GM18507 (cell line): ENCODE measurements at places on chromosomes 2 and 18.

- no peak for DNase-seq
Measured at GRCh38 chr2:222938327-222938726, 77.5 kb downstream of the ACSL3 start.

GRCh38 chr18:48394176-48394575, 15.0 kb downstream of the ZBTB7C start:
- DNase-seq = no peak

DNA sequence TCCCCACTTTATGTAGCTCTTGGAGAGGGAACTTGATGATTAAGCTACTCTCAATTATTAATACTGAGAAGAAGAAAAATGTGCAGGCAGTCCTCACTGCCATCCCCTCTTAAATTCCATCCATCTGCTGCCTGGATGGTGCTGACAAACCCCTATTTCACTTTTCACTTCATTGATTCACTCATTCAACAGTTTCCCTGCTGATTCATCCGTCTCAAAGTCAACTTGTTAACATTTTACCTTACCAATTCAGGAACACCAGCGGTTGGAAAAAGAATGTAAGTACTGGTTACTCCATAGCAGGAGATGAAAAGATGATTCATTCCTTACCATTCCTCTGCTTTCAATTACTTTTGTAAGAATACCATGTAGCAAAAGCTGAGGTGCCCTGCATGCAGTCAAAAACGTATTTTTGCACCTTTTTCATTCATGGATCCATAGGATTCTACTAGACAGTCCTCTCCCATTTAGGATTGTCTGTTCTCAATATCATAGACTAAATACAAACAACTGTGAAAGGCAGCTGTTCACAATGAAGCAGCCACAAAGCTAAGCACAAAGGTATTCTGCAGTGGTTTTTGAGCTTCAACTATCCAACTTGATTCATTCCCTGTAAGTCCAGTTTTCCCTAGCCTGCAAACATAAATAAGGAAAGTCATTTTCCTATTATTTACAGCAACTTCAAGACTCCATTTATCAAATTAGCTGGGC, 262.0 kb downstream of the MREG start:
- no peak for DNase-seq

- DNase-seq = no peak
Measured at GRCh38 chr2:172931918-172932520, 143.6 kb upstream of the MAP3K20 start.

GRCh38 chr2:154130821-154131220, 259.1 kb downstream of the GALNT13 start:
- no peak for DNase-seq

GRCh38 chr18:38038242-38038641, 472.6 kb upstream of the CELF4 start:
- DNase-seq = no peak

DNA sequence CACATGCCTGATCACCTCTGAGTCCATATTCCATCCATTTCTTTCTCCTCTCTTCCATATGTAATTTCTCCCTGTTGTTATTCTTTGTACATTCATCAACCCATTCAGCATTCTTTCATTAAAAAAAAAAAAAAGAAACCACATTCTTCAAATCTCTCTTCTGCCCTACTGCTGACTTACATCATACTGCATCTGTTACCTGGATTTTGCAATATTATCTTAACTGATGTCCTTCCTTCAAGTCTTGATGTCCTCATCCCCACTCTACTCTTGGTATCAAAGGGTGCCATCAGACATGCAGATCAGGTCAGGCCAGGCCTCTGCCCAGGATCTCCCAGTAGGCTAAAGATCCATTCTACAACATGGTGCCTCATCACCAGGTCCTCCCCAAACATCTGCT, 90.6 kb downstream of the SGPP2 start:
- DNase-seq = no peak

DNA sequence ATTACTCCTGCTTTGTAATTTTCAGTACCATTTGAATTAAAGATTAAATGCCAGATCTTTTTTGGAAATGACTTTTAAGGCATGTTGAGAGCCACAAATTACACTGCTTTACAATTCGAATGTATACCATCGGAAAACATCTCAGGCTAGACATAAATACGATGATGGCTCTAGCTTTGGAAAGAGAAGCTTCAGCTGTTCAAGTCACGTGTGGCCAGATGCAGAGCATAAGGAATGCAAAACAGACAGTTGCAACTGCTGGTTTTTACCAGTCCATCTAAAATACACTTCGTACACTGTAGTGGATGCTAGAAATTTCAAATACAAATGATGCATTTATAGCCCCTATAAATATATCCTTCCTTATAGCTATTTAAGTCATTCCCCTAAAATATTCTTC, 8.0 kb downstream of the ZNF516 start:
- DNase-seq = no peak

DNA sequence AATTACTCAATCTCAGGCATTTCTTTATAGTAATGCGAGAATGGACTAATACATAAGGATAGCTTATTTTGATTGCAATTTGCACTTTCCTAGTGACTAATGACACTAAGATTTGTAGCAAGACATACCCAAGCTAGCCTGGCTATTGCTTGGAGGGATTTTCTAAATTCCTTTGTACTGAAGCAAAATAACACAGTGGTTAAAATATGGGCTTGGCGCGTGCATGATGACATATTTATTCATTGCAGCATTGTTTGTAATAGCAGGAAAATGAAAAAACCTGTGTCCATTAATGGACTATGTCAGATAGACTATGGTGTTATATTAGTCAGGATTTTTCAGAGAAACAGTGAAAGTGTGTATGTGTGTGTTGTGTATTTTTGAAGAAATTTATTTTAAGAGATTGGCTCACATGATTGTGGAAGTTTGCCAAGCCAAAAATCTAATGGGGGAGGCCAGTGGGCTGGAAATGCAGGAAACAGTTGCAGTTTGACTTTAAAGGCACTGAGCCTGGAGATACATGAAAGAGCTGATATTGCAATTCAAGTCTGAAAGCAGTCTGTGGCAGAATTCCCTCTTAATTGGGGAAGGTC, 16.7 kb upstream of the LAPTM4A start:
- no peak for DNase-seq

DNA sequence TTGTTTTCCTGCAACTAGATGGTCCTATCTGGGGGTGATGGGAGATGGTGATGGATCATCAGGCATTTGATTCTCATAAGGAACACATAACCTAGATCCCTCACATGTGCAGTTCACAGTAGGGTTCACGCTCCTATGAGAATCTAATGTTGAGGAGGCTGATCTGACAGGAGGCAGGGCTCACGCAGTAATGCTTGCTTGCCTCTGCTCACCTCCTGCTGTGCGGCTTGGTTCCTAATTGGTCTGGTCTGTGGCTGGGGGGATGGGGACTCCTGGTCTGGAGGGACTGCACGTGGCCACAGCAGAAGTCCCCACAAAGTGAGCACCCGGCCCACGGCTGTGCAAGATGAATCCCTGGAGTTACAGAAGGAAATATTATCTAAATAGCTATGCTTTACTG, 11.3 kb downstream of the MC5R start:
- DNase-seq = no peak

- no peak for DNase-seq
Measured at GRCh38 chr2:196074631-196075030, 6.0 kb upstream of the DNAH7 start.

DNA sequence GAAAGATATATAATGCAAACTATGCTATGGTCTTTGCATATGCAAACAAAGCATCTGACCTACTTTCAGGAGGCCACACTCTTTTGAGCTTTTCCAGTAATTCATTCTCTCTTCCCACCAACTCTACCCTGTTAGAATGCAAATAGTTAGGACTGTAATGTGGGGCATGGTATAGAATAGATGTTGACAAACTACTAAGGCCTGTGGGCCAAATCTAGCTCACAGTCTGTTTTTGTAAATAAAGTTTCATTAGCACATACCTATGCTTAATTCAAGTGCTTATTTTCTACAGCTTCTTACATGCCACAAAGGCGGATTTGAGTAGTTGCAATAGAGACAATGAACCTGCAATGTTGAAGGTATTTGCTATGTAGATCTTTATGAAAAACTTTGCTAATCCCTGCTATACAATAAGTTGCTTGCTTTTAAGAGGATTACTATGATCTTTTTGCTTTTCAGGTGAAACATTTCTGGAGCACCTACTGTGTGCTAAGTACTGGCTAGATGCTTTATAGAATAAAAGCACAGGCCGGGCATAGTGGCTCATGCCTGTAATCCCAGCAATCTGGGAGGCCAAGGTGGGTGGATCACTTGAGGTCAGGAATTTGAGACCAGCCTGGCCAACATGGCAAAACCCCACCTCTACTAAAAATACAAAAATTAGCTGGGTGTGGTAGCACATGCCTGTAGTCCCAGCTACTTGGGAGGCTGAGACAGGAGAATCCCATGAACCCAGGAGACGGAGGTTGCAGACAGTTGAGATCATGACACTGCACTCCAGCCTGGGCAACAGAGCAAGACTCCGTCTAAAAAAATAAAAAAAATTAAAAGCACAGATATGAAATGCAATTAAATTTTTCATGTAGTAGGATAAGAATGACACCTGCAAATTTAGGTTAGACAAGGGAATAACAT, 267.8 kb downstream of the DPP10 start:
- no peak for DNase-seq

DNA sequence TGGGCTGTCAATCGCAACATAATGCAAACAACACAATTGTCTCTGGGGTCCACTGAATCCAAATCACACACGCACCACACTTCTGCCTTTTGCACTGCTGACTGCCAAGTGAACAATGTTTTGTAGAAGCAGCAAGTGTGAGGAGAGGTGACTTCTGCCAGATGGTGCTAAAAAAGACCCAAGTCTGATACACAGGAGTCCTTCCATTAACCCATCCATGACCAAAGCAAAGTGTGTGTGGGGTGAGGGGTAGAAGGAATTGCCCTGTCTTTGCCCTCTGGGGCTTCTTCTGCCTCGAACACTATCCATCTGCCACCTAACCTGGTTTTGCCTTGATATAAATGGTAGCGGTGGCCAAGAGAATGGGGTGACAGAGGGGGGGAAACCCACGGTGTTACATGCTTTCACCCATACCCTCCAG, 50.0 kb downstream of the C2orf42 start:
- DNase-seq = no peak

DNA sequence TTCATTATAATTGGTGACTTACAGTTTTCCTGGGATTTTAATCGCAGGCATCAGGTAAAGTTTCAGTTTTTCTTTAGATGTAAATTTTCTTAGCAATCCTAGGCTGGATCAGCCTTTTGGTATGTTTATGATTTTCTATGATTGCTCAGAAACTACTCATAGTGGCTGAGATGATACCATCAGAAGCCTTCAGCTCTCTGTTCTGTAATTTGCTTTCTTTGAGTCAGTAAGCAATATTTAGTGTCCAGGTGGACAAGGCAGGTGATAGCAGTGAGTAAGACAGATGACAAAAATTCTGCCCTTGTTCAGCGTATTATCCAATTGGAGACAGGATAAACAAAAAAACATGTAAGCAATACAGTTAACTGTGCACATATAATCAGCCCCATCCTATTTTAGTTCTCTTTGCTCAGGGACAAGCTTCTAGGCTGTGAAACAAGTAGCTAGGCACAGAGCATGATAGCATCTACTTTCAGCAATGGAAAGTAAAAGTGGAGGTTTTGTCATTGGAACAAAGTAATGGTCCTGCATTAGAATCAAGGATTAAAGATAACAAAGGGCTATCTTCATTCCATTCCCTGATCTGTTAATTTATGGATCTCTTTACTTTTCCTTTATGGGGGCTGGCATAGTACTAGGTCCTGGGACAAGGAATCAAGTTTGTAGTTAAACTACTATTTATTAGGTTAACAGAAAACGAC, 100.8 kb downstream of the EPC2 start:
- no peak for DNase-seq

DNA sequence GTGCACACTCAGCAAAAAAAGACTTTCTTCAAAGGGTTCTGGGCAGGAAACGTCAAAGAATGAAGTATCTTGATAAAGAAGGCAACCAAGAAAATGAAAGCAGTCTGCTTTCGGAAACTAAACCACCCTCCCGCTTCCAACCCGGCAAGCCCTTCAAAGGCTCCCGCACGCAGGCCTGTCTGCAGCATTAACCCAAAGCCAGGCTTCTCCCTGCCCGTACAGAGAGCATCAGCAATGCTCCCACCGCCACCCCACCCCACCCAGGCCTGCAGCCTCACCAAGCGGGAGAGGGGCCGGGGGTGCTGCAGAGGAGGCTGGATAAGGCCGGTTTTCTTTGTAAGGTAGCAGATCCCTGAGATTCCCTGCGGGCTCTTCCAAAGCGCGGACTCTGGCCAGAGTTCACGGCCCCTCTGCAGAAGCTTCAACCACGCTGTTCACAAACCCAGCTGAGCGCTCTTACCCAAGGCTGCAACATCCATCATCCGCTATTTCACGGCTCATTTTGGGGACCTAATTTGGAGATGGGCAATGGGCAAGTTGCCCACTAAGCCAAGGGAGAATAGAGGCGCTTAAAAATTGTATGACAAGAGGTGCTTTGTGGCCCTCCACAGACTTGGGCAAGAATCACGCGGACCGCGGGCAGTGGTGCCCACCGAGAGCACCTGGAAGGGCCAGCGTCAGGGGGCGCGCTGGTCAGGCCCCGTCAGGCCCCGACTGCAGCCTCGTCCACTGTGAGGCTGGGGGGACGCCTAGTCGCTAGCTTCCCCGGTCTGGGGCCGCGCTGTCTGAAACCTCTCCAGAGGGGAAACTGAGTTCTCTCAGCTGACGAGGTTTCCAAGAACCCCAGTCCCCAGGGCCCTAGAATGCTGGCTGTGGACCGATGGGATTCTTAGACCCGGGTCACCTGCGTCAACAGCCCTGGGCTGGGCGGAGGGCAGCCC, 225.4 kb upstream of the ID2 start:
- DNase-seq = no peak

GRCh38 chr2:50320721-50321120, 711.2 kb downstream of the NRXN1 start:
- no peak for DNase-seq

DNA sequence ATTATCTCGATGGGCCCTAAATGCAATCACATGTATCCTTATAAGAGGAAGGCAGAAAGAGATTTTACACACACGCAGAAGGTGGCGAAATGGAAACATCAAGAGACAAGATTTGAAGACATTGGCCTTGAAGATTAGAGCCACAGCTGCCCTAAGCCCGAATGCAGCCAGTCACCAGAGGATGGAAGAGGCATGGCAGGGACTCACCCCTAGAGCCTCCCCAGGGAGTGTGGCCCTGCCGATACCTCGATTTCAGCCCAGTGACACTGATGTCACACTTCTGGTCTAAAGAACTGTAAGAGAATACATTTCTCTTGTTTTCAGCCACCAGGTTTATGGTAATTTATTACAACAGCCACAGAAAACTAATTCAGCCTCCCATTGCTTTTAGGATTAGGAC, 17.4 kb downstream of the TTC39C start:
- DNase-seq = no peak

DNA sequence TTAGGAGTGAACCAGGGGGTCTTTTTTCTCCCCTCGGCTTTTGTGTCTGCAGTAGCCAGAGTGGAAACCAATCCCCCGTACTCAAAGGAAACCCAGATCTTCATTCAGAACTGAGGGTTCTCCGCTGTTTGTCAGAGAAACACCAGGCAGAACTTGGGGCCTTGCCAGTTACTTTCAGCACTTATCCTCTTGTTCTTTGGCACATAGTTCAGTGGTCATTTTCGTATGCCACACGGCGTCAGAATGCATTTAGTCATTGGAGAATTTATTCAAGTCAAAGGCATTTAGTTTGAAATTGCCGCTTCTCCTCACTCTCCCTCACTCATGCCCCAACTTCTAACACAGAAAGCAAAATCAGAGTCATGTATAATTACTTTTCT, 102.9 kb downstream of the CABLES1 start:
- DNase-seq = no peak

GRCh38 chr2:145066856-145067548, 547.1 kb upstream of the ZEB2 start:
- DNase-seq = no peak

GRCh38 chr2:14420851-14421250, 211.7 kb upstream of the LRATD1 start:
- DNase-seq = no peak
